ENCODE measurements at places on chromosomes 13 and 19.

DNA sequence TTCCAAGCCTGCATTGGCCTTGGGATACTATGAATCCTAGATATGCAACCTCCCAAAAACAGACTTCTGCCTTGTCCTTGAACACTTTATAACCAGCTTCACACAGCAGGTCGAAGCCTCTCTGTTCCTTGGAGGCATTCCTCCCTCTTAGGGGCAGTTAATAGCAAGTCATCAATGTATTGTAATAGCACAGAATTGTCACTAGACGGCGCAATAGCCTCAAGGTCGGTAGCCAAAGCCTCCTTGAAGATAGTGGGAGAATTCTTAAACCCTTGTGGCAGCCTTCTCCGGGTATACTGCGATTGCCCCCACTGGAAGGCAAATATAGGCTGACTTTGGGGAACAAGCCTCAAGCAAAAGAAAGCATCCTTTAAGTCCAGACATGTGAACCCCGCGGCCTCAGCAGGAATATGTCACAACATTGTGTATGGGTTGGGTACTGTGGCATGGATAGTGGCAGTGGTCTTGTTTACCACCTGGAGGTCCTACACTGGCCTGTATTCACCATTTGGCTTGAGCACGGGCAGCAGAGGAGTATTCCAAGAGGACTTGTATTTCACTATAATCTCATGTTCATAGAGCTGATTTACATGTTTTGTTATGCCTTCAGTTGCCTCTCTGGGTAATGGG lies 61.1 kb downstream of the ZNF431 start:
- DNase-seq: no peak

GRCh38 chr13:50891206-50891605 lies 18.4 kb upstream of the RNASEH2B start:
- no peak for DNase-seq

GRCh38 chr13:59978862-59979261 lies 184.9 kb downstream of the DIAPH3 start:
- no peak for DNase-seq

- DNase-seq: no peak
Measured at GRCh38 chr19:53597023-53597422, 34.8 kb upstream of the DPRX start.

DNA sequence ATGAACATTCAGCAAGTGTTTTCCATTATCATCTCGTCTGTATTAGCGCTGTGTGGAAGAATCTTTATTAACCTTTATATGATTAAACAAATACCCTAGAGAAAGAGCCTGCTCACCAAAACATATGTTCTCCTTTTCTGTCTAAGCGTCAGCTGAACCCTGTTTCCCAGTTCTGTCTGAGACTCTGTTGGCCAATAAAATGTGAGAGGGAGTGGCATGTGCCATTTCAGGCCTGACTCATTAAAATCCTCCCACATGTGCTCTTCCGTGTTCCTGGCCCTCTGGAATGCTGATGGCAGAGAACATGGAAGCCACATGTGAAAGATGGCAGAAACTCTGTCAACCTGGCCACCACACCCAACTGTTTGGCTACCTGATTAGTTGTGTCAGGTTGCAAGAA lies 181.9 kb upstream of the EDNRB start:
- DNase-seq: no peak

GRCh38 chr13:29903996-29904395 lies 53.6 kb upstream of the UBL3 start:
- DNase-seq: no peak

DNA sequence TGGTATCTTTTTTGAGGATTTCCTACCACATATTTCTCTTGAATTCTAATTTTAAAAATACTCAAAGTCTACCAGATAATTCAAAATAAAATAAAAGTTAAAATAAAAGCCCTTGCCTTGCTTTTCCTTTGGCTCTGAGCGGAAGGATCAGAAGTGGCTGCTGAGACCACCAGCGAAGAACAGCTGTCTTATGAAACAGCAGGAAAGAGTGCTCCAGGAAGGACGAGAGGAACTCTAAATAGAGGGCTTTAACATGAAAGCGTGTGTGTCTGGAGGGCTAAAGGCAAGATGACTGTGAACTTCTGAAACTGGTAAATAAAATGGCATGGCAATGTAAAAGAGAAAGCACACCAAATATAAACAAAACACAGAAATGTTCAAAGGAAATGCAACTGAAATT lies 521.5 kb upstream of the SPRY2 start:
- DNase-seq: no peak

- no peak for DNase-seq
Measured at GRCh38 chr13:94249512-94249911, 230.0 kb downstream of the DCT start.

- DNase-seq: no peak
Measured at GRCh38 chr19:19276386-19276785, 3.3 kb upstream of the TM6SF2 start.

GRCh38 chr13:73335210-73335609 lies 276.4 kb downstream of the KLF5 start:
- DNase-seq: no peak

- no peak for DNase-seq
Measured at GRCh38 chr19:15471639-15472101, 7.3 kb upstream of the RASAL3 start.

DNA sequence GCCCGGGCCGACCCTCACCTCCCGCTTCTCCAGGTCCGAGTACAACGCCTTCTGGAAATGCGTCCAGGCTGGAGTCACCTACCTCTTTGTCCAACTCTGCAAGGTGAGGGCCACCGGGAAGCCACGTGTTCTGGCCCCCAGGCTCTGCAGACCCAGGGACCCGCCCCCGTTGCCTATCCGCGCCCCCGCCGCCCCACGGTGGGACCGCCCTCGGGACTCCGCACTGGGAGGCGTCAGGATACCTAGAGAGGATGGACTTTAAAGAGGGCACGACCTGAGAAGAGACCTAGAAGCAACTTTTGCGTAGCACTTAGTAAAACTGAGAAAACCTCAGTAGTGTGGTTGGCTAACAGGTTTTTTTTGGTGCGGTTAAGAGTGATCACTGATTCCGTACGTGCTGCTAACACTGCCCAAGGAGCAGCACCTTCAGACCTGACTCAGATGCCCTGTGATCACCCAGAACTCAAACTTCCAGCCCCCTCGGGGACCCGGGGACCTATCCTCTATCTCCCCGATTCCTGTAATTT lies 492 bp downstream of the TMEM147 start:
- no peak for DNase-seq

DNA sequence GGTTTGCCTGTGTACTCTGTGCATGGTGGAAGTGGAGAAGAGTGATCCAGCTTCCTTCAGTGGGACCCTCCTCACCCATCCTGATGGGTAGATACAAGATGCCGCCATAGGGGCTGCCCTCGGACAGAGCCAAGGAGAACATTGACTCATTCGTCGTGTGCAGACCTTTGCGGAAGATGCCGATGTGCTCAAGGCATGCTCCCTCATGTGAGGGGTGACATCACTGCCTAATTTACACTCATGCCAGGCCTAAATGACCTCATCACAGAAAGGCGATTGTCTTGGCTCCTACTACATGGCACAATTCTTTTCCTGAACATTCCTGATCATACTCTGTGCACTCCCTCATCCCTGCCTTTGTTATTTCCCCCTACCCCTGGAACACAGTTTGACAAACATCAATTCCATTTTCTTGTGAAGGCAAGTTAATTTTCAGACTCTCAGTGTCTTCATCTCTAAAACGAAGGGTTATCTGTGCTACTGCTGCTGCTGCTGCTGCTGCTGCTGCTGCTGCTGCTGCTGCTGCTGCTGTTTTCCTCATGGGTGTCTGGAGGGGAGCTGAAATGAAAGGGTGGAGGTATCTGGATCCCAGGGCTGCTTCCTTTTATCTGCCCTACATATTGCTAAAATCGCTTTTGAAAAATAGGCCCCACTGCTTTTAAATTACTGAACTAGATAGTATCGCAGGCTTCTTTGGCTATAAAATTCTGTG lies 146.5 kb upstream of the ARGLU1 start:
- no peak for DNase-seq

DNA sequence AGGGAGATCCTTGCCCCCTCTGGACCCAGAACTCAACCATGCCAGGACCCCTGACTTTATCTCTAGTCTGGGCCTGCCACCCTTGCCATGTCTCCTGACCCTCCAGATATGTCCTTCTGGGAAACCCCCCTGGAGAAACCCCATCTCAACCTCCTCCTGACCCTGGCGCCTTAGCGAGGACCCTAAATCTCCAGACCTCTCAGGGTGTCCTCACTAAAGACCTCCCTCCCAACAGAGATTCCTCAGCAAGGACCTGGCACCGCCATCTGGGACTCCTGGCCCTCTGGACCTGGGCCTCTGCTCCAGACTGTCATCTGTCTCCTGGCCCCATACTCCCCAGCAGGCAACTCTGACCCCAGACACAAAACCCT lies 1.3 kb downstream of the KCNK6 start:
- DNase-seq: no peak

DNA sequence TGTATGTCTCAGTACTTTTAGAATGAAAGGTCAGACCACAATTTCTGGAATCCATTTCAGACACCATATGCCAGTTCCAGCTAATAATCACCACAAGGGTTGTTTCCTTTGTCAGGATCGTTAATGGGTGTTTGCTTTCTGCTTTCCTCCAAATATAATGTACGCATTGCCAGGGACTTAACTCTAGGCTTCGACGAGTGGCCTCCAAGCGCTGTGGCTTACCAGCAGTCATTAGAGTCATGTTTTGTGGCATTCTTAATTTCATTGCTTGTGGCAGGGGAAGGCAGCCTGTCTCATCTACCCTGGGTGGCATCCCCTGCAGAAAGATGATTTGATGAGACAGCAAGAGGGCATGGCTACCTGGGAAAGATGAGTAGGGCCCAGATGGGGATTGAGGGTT lies 22.5 kb downstream of the SAFB start:
- peak; percentile 68 for DNase-seq

- no peak for DNase-seq
Measured at GRCh38 chr19:6971366-6971765, 49.9 kb downstream of the MBD3L2B start.

DNA sequence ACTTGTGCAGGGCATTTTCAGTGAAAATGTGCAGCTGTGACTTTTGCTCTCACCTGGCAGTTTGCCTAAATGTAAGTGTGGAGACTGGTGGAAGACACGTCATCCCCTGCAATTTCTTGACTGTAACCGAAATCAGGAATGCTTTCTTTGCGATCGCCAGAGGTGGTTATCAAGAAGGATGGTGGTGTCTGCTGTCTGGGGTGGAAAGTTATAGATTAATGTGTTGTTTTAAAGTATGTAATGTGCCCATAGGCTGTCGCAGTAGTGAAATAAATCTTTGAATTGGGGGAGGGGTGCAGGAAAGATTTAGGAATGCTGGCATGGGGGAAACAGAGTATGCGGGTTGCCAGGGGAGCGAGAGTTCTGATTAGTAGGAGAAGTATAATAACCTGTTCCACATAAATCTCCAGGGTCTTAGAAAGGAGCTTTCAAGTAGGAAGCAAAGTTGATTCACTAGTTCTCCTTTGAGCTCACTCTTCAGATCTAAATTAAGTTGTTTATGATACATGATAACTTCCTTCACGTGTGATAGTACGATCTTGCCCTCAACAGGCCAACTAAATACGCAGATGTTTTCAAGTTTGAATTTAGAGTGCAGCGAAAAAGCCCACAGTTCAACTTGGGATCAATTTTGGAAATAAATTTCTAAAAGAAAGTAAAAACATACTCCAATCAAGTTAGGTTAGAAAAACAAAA lies 1520.0 kb upstream of the SLC10A2 start:
- DNase-seq: no peak

GRCh38 chr13:51950722-51951121 lies 60.5 kb downstream of the ATP7B start:
- no peak for DNase-seq

DNA sequence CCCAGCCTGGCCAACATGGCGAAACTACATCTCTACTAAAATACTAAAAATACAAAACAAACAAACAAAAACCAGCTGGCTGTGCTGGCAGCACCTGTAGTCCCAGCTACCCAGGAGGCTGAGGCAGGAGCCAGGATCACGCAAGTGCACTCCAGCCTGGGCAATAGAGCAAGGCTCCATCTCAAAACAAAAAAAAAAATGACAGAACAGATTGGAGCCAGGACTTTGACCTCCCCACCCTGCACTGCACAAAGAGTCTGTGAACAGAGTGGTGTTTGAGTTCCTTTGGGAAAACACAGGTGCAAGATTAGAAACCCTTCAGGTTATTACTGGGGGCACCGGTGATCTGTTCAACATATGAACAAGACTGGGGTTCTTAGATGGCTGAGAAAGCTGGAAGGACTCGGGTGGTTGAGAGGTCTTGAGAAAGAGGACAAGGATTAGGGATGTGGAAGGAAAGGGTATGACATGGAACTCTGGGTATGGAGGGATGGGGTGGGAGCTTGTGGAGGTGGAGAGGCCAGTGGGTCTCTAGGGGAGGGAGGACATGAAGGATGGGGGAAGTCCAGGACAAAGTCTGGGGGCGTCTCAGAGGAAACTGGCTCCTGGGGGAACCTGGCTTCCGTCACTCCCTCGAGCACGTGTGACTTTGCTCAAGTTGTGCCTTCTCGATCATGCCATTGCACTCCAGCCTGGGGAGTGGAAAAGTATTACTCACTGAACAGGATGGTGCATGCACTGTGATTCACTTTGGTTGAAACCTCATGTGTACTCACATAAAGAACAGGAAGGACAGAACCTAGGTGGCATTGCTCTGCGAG lies 25.9 kb downstream of the RCN3 start:
- no peak for DNase-seq

DNA sequence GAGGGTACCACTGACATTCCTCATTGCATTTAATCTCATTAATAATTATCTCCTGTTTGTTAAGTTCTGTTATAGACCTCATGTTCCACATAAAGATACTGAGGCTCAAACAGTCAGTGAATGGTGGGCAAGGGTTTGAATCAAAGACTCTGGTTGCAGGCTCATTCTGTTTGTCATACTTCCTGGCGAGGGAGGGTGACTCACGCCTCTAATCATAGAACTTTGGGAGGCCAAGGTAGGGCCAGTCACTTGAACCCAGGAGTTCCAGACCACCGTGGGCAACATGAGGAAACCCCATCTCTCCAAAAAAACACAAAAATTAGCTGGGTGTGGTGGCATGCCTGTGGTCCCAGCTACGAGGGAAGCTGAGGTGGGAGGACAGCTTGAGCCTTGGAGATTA lies 220.7 kb upstream of the MIR17HG start:
- DNase-seq: no peak

GRCh38 chr13:47146991-47147811 lies 250.3 kb upstream of the HTR2A start:
- no peak for DNase-seq

GRCh38 chr13:97026531-97027161 lies 32.4 kb upstream of the OXGR1 start:
- DNase-seq: no peak

GRCh38 chr19:42233106-42233505 lies 9.3 kb downstream of the GSK3A start:
- DNase-seq: no peak

DNA sequence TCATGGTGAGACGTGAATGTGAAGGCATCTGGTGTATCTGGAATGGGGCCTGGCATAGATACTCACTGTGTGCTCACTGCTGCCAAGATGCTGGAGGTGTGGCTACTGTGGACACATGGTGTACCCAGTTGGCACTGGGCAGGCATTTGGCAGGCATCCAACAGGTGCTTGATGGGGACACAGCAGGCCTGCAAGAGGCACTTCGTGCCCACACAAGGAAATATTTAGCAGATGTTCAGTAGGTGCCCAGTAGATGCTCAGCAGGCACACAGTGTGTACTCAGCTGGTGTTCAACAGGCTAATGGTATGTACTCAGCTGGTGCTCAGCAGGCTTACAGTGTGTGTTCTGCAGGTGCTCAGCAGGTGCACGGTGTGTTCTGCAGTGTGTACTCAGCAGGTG lies 14.2 kb downstream of the CRTC1 start:
- DNase-seq: peak; percentile 94

Data from DMS153 (cell line).